ENCODE measurements at places on chromosomes 11 and 22.
A peak's percentile ranks its signal among the peaks of the same experiment; 100 is the strongest.

DNA sequence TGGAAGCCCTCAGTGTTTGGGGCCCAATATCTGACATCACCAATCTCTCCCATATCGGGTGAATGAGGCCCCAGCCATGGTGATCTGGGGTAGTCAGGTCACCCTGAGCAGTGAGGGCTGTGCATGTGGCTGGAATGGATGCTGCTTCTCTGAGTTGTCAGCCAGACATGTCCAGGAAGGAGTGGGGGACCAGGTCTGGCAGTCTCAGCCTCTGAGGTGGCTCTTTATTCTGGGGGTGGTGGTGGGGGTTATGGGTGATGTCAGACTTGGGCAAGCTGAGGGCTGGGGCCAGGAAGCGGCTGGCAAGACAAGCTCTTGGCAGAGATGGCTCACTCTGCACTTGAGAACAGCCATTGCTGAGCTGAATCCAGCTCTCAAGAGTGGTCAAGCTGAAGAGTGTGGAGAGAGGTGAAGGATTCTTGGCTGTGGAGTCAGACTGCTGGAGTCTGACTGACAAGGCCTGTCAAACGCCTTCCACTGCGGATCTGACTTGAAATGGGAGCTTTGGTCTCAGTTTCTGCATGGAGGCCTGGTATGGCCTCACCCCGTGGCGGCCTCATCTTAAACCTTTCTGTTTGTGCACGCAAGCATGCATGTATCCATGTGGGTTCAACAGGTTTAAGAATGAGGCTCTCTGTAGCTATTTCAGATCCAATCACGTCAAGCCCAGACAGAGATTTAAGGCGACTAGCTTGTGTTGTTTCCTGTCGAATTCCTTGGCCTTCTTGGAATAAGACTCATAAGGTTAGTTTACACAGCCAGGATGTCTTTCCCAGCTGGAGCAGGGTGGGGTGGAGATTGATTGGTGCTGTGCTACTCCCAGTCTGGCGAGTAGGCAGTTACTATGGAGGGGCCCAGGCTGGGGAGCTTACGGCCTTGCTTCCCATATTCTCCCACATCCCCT is 83.9 kb upstream of the TIMP3 start:
- DNase-seq: no peak

DNA sequence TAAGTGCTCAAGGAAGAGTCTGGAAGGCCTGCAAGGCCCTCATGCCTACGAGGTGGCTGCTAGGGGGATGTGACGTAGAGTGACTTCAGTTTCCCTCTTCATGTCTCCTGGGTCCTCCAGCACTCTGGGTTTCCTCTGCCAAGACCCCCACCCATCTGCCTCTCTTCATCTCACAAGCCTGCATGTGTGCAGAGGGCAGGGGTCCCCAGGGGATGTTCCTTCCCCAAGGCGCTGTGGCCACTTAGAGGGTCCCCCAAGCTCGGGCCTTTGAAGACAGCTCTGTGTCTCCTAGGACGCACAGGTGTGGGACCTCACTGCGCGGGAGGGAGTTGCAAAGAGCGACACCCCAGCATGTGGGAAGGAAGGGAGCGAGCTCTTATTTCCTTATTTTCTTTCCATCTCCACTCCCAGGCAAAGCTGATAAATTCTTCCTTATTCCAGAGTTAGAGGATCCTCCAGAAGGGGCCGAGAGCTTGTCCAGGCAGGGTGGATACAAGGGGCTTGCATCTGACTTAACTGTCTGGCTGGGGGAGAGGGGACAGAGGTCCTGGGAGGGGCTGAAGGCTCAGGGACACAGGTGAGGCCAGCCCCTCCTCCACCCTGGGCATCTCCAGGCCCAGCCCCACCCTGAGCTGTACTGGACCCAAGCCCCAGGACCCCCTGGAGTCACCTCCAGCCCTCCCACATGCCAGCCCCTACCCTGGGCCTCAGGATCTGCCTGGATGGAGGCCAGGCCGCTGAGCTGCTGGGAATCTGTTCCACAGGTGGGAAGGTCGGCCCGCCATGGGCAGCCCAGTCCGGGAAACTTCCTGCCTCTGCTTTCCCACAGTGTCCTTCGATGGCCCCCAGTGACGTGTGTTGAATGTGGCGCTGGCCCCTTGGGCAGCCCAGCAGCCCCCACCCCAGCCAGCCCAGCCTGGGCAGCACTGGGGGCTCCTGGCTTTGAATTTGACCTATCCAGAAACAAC is 59.7 kb upstream of the KCNQ1OT1 start:
- no peak for DNase-seq

DNA sequence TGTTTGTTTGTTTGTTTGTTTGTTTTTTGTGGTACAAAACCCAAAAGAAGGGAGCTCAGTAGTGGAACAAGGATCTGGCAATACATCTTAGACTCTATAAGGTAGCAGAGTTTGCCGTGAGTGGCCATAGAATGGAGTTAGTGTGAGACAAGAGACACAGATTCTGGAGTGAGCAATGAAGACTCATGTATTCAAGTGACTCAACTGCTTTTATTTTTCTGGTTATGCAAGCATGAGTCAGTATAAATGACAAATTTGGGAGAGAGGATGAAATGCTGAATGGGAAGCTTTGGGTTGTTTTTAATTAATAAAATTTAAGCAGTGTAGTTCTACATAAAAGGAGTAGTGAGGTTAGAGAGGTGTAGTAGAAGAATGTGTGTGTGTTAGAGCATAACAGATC is 143.6 kb upstream of the ANO5 start:
- no peak for DNase-seq

GRCh38 chr11:111325259-111325658 is 26.9 kb downstream of the POU2AF3 start:
- no peak for DNase-seq

- DNase-seq: no peak
These were observed 21.4 kb downstream of the MN1 start for GRCh38 chr22:27780161-27780575.

- no peak for DNase-seq
These were observed 213.3 kb downstream of the MN1 start for GRCh38 chr22:27588268-27588667.

DNA sequence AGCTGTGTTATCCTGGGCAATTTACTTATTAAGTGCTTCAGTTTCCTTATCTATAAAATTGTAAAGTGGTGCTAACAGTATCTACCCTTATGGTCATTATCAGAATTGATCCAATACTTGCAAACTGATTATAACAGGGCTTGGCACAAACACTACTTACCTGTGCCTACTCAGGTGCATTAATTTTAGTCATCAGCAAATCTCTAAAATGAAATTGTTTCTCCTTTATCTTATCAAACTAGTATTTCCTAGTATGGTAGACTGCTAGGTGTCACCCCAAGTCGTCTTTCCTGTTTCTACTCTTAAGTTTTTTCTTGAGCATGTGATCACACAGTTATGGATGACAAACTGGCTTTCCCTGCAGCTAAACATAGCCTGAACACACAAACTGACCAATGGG is 4.3 kb upstream of the SLC25A17 start:
- no peak for DNase-seq

GRCh38 chr11:128784059-128784804 is 82.9 kb downstream of the KCNJ1 start:
- DNase-seq: no peak

- no peak for DNase-seq
These were observed 15.8 kb downstream of the SCUBE2 start for GRCh38 chr11:9075556-9075955.

DNA sequence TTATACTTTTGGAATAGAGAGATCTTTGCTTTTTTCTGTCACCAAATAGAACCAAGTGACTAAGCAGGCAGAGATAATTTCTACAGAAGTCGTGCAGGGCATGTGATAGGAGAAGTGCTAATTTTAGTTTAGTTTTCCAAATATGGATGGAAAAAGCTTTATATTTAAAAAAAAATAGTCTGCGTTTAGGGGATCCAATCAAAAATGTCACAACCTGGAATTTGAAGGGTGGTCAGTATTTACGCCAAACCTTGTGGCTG is 165.7 kb downstream of the LDLRAD3 start:
- no peak for DNase-seq

GRCh38 chr22:38136607-38137006 is 26.1 kb upstream of the BAIAP2L2 start:
- DNase-seq: no peak

- DNase-seq: no peak
These were observed 24.5 kb upstream of the RAB1B start for GRCh38 chr11:66243782-66244535.

GRCh38 chr11:57126766-57127400 is 54.9 kb upstream of the LRRC55 start:
- no peak for DNase-seq

DNA sequence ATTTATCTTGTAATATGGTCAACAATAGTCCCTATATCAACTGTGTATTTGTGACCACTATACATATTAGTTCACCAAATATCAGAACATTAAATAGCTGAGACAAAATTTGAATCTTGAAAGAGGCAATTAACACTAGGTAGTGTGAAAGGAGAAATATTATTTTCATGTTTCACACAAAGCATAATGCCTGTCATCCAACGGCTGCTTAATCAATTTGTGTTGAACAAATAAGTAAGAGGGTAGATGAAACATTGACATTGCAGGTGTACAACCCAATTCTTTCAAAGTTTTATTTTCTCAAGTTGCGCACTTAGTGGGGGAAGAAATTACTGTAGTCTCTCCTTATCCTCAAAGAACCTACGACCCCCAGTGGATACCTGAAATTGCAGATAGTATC is 3.4 kb upstream of the OR8I2 start:
- no peak for DNase-seq

DNA sequence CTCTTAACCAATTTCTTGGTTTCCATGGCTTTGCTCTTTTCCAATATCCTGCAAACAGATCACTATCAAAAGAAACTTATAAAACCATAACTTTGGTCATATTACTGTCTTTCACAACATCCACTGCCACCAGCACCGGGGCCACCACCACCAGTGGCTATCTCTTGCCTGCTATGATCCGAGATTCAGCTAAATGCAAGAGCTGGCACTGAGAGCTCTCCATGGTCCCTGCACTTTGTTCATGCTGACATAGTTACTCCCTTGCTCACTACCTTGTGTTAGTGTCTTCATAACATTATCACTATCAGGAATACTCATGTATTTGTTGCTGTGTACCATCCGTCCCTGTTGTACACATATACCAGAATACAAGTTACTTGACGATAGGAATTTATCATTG is 299.0 kb downstream of the ETS1 start:
- no peak for DNase-seq

DNA sequence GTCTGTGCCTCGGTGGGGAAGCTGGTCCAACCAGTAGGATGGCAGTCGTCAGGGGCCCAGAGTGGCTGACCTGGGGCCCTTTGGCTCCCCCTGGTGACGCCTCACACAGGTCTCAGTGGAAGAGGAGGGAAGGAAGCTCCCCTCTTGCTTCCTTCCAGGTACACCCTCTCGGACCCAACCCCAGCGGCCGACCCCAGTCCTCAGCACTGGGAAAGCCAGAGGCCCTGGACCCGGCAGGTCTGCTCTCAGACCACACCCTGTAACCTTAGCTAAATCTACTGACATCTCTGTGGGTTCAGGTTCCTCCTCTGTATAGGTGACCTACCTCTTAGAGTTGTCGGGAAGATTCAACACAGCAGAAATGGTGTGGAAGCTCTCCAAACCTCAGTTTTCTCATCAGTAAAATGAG is 3.4 kb upstream of the SCUBE1 start:
- peak; percentile 68 for DNase-seq

- no peak for DNase-seq
These were observed 70.4 kb downstream of the LDLRAD3 start for GRCh38 chr11:36013950-36014897.

DNA sequence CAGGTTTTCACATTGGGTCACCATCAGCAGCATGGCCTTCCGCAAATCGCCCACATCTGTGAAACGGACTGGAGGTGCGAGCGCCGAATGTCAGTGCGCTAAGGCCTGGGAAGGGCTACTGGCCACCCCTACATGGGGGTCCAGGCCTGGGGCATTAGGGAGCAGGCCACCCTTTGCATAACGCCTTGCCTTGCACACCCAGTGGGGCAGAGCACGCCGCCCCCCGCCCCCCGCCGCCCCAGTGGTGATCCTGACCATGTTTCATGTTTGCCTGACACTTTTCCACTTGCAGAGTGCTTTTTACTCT is 2.6 kb downstream of the GRK2 start:
- DNase-seq: no peak

- peak; percentile 80 for DNase-seq
These were observed 262.7 kb downstream of the ETS1 start for GRCh38 chr11:128324531-128325141.
